A549 treated with DMSO at 1 μM for 4 hours (cell line): ENCODE measurements at places on chromosomes 3 and 15. TPM values are rescaled to one million over a fixed set of nuclear protein-coding genes. Genes with fewer than 3 reads are reported as not detected.

The ATP8B4 gene
- total RNA-seq: 0.80 to 1.6 TPM (median 0.84 TPM) in 5 replicates

The TRPM1 gene
- not detected in 5 replicates for total RNA-seq

The STX19 gene
- not detected in 5 replicates for total RNA-seq

The MAGEL2 gene
- 0.01 TPM in 1 of 5 replicates, not detected in the others for total RNA-seq

The HEG1 gene
- 5.8 to 8.6 TPM (median 7.2 TPM) in 5 replicates for total RNA-seq

The STAB1 gene
- not detected in 5 replicates for total RNA-seq

The SLC2A2 gene
- not detected in 5 replicates for total RNA-seq
